Germinal center (tissue), 1 donor: ENCODE measurements at places on chromosomes 2 and 18.

DNA sequence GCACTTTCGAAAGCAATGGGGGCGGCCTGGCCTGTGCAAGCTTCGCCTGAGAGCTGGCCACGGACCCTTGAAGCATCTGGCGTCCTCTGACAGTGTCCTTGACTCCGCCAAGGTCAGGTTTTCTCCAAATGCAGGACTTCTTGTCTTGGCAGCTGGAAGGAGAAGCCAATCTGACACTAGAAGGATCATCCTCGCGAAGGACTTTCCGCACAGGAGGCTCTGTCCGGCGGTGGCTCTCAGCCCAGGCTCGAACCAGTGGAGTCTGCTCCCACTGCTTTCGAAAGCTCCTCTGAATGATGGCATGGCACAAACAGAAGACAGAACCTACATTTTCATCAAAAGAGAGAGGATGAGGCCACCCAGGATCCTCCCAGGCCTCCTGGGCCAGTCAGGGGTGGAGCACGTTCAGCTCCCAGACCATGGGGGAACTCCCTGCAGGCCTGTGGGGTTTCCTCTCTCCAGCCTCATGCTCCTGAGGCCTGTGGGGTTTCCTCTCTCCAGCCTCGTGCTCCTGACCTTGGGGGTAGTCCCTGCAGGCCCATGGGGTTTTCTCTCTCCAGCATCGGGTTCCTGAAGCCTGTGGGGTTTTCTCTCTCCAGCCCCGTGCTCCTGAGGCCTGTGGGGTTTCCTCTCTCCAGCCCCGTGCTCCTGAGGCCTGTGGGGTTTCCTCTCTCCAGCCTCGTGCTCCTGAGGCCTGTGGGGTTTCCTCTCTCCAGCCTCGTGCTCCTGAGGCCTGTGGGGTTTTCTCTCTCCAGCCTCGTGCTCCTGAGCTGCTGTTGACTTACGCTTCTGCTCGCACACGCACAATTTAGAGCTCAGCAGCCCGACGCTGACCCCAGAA lies 396.5 kb upstream of the SALL3 start:
- no peak for DNase-seq

DNA sequence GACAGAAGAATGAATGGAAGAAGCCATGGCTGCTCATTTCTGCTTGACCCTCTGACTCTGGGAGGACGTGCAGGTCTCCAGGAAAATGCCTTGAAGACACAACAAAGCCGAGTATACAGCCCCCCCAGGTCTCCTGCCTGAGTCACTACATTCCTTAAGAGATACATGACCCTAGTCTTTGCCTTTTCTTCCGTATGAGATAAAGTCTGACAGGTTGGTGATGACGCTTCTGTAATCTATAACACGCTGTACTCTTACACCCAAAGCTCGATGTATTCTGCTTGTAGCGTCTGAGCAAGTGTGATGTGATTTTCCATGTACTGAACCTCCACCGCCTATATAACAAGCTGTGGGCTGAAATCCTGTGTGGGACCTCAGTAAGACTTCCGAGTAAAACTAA lies 77.3 kb downstream of the KCTD1 start:
- DNase-seq = no peak

DNA sequence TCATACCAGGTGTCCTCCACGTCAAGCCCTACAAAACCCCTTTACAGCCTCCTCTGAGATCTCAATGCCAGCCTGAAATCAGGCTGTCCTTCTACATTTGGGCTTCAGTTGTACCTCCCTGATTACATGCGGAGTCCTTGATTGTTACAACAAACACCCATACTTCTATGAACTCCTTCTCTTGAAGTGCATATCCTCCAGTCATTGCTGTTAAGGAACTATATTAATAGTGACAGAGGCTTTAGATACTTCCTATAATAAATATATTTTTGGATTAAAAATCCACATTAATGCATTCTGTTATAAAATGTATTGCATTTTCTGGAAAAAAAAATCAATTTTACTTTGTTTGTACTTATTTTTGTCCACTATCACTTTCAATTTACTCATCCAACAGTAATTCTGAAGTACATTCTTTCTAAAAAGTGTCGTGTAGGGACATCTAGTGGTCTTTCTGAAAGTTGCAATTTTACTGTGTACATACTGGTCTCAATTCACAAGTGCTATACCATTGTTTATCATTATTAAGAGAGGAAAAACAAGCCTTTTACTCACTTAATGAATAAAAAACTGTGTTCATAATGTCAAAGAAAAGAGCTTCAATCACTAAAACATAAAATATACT lies 316.4 kb downstream of the DSEL start:
- peak; percentile 3 for DNase-seq

- no peak for DNase-seq
Measured at GRCh38 chr18:60466677-60467076, 94.1 kb upstream of the MC4R start.

GRCh38 chr2:107407974-107408373 lies 418.7 kb upstream of the RGPD4 start:
- no peak for DNase-seq

DNA sequence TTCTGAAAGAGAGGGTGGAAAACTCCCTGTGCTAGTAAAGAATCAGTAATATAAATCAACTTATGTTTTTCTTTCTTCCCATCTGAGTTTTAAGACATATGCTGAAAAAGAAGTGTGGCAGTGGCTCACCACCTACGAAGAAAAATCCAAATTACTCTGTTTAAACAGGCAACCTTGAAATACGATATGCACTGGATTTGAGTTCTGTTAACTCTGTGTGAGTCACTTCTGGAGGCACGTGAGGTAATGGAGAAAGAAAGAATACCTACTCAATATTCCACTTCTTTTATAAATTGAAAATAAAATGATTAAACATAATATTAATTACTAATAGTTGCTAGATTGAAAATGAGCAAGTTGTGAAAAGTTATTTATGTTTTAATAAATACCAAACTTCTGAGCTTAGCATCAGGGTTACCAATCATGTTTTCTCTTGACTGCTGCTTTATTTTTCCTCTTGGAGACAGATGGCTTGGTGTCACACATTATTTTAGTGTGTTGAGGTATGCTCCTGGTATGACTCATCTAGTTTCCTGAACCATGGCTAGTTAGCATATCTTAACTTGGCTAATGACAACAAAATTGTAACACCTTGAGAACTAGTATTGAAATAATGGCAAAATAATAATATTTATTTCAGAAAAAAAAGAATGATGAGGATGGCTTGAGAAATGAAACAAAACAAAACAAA lies 1705.5 kb upstream of the PIK3C3 start:
- no peak for DNase-seq
